ENCODE measurements at places on chromosomes 16 and 17.

GRCh38 chr16:65896448-65897153, 469.9 kb upstream of the CDH5 start:
- no peak for DNase-seq

- DNase-seq = no peak
These were observed 45.6 kb downstream of the KNOP1 start for GRCh38 chr16:19672378-19672777.

- no peak for DNase-seq
These were observed 24.4 kb upstream of the CYTH1 start for GRCh38 chr17:78806451-78806850.

DNA sequence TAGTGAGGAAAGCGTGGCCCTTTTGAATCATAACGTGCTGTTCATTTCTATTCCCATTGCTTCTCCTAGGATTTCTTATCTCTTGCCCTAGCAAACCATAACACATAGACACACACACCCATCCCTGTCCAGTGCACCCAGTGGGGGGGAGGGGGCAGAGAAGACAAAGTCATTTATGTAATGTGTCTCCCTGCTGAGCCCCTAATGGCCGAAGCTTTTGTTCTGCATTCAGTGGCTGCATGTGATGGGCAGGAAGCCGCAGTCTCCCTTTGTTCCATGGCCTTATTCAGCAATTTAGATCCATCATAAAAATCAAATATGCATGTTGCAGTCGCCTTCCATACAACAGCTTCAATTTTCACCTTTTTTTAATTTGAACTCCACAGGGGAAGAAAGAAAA, 325.4 kb downstream of the ZFHX3 start:
- no peak for DNase-seq

GRCh38 chr16:86577314-86577971, 906 bp upstream of the FOXL1 start:
- DNase-seq = no peak

DNA sequence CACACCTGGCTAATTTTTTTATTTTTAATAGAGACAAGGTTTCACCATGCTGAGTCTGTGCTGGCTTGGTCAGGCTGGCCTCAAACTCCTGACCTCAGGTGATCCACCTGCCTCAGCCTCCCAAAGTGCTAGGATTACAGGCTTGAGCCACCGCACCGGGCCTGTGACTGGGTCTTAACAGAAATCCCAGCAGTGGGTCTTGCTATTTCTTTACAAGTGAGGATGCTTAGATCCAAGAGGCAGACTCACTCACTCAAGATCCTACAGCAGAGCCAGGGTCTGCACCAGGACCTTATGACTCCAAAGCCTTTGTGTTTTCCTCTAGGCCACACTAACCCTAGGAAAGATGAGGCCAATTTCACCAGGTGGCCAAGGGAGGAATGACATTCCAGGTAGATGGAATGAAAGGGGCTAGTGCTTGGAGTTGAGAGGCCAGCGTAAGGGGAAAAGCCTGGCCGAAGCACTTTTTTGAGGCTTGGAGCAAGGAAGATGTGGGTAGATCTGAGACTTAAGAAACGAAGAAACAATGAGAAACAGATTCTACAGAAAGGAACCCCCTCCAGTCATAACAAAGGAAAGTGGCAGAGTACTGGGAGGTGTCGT, 5.7 kb upstream of the STAT5A start:
- DNase-seq = no peak

- DNase-seq = no peak
These were observed 9.1 kb downstream of the TMEM208 start for GRCh38 chr16:67235816-67236562.

GRCh38 chr17:69714669-69715068, 300.2 kb downstream of the MAP2K6 start:
- no peak for DNase-seq

GRCh38 chr16:54123766-54124165, 162.8 kb downstream of the IRX3 start:
- no peak for DNase-seq

GRCh38 chr16:49854188-49854795, 1.6 kb downstream of the ZNF423 start:
- no peak for DNase-seq

DNA sequence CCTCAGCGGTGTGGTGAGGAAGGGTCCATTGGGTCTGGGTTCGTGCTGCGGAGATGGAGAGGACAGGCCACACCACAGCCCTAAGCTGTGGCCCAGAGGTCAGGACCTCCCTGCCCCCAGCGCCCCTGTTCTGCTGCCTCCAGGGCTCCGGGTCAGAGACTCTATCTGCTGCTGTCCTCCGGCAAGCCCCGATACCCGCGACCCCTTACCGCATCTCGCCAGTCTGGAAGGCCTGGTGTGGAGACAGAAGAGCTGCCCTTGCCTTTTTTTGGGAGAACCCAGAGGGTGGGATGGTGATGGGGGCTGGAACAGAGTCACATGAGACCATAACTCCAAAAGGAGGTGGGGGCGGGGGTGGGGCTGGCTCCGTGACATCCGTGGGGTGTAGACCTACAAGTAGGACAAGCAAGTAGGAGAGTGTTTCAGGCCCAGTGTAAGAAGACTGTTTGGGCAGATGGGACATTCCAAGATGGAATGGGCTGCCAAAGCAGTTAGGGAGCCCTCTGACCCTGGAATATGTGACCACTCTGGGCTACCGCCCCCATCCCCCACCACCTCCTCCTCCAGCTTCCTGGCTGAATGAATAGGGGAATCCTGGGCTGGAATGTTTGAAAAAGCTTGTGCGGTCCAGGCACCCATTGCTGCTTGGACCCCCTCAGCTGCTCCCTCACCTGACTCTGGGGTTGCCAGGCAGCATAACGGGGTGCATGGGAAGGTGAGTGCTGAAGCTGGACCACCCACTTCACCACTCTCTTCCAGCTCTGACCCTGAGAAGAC, 1.4 kb downstream of the XYLT2 start:
- no peak for DNase-seq

DNA sequence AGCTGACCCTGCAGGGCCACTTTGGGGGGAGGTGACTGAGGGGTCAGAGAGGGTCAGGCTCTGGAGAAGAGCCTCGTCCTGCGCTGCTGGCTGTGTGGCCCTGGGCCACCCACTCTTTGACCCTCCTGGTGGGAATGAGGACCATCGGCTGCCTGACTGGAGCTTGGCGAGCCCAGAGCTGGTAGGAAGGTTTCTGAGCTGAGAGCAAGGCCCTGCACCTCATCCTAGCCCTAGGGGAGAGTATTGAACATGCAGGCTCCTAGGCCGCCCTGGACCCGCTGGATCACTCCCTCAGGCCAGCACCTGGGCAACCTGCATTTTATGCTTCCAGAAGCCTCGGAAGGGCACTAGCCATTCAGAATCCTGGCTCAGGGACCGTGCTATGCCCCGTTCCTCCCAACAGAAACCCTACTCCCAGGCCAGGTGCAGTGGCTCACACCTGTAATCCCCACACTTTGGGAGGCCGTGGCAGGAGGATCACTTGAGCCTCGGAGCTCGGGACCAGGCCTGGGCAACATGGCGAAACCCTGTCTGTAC, 14.5 kb downstream of the MAP2K3 start:
- DNase-seq = no peak

DNA sequence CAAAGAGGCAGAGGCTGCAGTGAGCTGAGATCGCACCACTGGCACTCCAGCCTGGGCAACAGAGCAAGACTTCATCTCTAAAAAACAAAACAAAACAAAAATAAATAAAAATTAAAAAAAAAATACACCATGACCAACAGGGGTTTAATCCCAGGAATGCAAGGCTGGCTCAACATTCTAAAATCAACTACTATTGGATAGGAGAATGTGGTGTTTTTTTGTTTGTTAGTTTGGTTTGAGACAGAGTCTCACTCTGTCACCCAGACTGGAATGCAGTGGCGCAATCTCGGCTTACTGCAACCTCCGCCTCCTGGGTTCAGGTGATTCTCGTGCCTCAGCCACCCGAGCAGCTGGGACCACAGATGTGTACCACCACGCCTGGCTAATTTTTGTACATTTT, 19.9 kb downstream of the GFOD2 start:
- DNase-seq = no peak

DNA sequence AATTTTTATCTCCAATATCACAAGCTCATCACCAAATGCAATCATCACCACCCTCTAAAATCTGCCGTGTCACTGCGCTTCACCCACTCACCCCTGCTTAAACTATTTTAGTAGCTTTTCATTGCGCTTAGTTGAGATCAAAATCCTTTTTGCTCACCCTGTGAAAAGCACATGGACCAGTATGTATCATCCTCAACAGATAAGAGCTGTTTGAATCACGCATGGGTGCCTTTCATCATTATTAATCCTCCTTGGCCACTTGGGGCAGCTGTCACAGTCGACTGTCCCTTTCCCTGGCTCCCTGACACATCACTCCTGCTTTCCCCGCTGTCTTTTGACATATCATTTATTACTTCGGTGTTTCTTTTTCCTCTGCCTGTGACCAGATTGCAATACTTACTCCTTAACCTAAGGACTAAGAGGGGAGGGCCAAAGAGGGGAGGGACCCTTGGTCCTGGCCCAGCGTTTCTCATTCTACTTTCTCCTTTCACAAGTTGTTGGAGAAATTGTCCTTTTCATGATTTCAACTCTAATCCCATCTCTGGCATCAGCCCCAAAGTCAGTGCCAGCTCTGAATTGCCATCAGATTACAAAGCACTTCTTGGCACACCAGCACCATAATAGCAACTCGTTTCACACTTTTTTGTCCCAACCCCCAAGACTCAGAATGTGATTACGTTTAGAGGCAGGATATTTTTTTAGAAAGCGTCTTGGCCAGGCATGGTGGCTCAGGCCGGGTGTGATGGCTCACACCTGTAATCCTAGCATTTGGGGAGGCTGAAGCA, 8.6 kb upstream of the KDM6B start:
- no peak for DNase-seq

DNA sequence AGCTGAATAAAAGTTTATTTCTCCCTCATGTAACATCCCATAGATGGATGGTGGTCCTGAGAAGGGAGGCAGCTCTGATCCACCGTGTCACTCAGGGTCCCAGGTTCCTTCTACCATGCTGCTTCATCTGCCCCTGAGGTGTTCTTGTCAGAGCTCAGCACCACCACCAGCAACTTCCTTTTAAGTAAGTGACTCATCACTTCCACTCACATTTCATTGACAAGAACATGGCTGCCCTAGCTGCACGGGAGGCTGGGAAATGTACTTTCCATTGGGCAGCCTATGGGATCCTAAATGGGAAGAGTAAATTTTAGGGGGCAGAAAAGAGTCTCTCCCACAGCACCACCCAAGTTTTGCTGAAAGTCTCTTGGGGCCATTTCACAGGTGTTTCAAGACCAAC, 134.7 kb downstream of the USP31 start:
- no peak for DNase-seq

- no peak for DNase-seq
These were observed 110.8 kb downstream of the C16orf78 start for GRCh38 chr16:49484451-49484849.

- DNase-seq = no peak
These were observed 861 bp downstream of the RAB11FIP3 start for GRCh38 chr16:426115-426905.

DNA sequence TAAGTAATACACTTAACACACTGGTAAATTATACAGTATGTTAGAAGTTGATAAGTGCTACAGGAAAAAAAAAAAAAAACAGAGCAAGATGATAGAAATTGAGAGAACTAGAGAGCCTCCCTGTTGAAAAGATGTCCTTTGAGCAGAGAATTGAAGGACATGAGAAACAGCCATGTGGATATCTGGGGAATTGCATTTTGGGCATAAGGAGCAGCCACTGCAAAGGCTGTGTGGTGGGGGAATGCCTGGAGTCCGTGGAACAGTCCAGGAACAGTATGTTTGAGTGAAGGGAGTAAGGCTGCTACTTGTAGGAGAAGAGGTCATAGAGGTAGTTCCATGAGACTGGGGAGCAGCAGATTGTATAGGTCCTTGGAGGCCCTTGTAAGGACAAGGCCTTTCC, 178.4 kb downstream of the FTO start:
- DNase-seq = no peak

- no peak for DNase-seq
These were observed 32.3 kb downstream of the SEC14L1 start for GRCh38 chr17:77173104-77173503.

DNA sequence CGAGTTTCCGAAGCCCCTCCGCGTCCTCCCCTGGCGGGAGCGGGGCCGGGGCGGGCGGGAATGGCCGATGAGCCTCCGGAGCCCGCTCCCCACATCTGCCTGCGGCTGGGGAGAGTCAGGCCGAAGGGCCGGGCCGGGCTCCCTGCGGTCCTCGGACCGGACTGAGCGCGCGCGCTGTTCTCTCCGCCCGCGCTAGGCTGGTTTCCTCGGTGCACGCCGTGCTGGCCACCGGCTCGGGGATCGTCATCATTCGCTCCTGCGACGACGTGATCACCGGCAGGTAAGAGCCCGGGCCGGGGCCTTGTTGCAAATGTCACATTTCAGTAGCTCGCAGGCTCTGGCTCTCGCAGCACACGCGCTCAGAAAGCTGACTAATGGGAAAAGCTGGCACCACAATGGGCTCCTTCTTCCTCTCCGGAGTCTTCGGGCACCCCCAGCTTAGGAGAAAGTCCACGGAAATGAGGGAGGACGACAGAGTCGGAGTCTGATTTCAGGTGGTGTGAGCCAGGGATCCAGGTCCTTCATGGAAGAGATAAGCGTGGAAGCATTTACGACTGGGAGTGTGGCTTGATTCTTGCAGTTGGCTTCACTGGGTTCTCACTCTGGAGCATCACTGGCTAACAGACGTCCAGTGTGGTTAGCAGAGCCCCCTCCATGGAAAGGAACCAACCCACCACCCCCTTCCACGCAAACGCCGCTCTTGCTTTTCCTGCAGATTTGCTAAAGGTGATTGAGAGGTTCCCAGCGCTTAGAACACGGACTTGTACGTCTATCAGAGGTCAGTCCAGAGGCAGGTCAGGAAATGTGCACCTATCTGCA, 715 bp downstream of the TLCD3A start:
- DNase-seq = no peak

DNA sequence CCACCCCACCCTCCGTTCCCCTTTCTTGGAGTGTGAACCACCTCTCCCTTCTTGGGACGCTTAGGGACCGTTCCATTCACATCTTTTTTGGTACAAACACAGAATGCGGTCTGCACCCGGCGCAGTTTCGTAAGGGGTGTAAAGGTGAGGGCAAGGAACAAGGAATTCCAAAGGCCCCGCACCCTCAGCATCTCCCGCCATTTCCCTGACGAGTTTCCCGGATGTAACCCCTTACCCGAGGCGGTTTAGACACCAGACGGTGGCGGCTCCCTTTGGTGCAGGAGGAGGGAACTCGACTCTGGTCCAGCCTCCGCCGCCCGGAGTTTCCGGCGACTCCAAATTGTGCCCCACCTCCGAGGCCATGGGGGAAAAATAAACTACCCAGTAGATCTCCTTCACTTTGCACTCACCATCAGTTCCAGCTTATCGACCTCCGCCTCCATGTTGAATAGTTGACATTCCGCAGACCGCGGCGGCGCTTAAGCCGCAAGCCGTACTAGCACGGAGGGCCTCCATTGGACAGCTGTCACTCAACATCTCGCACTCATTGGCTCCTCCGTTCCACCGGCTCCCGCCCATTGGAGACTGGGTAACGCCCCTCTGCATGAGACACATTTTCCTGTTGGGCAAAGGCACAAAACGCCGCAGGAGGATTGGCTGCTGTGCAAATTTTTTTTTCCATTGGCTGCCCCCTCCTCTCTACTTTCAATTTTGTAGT, at the start of gene SKA2:
Gene SKA2 (minus strand): TSS at position 466 of the 718 bp plus-strand sequence. CDS start 23 bp downstream, at position 443.
- DNase-seq = peak; percentile 91

- no peak for DNase-seq
These were observed 282.0 kb downstream of the SEC14L1 start for GRCh38 chr17:77422748-77423113.

GRCh38 chr16:74951206-74951605, 33.7 kb downstream of the WDR59 start:
- DNase-seq = no peak

- DNase-seq = no peak
These were observed 22.9 kb downstream of the GNPTG start for GRCh38 chr16:1374418-1375297.
